Stimulated activated naive CD8-positive, alpha-beta T cell treated with anti-CD3 and anti-CD28 coated beads, Interleukin-15, amount 100 ng/mL, for 72 hours (primary cell): ENCODE measurements at places on chromosomes 6 and 20.

- no peak for DNase-seq
Measured at GRCh38 chr6:57242505-57242904, 20.4 kb upstream of the RAB23 start.

- no peak for DNase-seq
Measured at GRCh38 chr20:24894967-24895366, 54.1 kb upstream of the CST7 start.

DNA sequence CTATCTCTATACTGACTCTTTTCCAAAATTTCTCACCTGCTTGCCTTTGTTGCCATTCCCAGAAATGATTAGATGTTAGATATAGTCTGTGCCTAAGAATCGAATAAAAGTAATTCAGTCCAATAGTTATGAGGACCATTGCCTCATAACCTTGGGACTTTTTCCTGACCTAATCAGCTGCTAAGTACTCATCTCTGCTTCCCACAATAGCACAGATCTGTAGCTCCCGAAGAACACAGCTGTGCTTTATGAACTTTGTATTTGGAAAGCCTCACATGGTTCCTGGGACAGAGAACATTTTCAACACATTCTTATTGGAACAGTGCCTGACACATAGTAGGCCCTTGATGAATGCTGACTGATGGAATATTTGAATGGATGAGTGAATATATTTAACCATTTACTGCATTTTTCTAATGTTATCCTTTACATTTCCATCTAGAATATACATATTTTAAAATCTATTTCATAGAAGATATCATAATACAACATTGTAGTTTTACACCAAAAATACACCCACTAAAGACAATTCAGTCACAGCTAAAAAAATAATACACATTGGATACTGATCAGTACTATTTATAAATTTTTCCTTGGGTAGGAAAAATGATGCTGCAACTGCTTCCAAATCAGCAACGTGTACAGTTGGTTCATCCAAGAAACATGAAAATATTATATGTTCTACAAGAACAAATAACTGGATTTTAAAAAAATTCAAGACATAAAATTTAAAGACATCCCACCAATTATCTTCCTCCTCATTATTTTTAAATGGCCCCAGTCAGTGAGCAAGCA, 53.9 kb downstream of the HS3ST5 start:
- DNase-seq, result no peak

DNA sequence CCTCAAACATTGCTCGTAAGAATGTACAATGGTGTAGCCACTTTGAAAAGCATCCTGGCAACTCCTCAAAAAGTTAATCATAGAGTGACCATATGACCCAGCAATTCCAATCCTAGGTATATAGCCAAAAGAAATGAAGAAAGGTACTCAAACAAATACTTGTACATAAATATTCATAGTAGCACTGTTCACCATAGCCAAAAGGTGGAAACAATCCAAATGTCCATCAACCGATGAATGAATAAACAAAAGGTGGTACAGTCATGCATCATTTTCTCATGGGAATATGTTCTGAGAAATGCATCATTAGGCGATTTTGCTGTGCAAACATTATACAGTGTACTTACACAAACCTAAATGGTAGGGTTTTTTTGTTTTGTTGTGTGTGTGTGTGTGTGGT, 74.4 kb upstream of the TBC1D7 start:
- no peak for DNase-seq

GRCh38 chr6:39865011-39865888, 69.0 kb downstream of the MOCS1 start:
- peak; percentile 33 for DNase-seq
